Hindlimb muscle (tissue), 1 donor: ENCODE measurements at places on chromosomes 16 and 17.

DNA sequence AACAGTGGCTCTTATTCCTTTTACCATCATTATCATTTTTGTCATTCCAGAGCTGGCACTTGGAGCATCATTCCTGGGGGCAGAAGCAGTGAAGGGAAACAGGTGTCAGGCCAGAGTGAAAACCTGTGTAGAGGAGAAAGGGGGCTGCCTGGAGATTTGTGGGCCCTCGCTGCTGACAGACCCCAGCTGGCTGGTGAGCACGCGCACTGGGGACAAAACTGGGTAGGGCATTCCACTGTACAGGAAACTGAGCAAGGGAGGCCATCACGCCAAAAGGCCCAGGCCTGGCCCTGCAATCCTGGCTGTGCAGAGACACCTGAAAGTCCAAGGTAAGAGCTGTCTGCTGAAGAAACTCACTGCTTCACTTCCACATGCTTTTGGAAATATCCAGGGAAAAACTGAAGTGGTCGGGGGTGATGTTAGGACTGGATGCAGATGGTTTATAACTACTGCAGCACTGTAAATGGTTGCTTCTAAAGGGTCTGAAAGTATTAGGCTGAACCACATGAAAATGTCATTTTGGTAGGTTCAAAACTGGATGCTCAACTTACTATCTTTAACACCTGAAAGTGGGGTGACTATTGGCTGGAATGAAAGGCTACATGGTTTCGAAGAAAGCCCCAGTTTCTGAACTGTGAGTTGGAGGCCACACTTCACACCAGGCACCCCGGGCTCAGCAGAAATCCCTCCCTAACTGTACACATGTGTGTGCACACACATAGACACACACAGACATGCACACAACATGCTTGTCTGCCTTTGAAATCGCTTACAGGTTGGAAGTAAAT lies 225.0 kb downstream of the C16orf78 start:
- no peak for DNase-seq

- DNase-seq = no peak
Measured at GRCh38 chr17:1474402-1475189, 17.9 kb downstream of the MYO1C start.

DNA sequence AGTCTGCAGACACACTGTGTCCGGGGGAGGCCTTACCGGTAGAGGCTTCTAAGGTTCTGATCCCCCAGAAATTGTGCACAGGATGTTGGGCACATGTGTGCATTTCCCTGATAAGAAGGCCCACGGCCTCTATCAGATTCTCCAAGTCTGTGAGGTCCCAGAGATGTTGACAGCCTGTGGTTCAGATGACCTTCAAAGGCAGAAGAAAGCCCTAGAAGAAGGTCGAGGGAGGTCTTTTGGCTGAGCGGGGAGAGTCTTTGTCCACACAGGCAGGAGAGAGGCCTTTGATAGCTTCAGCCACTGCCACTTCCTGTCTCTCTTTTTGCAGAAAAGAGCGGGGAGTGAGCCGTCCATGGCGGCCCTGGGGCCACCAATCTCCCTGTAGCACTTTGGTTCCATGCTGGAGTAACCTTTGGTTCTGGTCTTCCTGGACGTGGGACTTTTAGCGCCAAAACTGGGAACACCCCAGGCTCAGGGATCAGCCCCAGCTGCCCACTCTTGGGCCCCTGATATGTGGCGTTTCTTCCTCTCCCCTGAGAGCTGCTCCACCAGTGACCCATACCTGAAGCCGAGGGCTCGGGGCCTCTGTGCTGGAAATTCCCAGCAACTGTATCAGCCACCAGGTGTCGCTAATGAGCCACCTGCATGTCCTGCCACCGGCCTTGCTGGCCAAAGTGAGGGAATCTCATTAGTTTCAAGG lies 28.1 kb upstream of the LGALS9 start:
- DNase-seq = peak; percentile 78

- DNase-seq = no peak
Measured at GRCh38 chr16:52440248-52440647, 106.7 kb downstream of the TOX3 start.

GRCh38 chr16:6216836-6217235 lies 1115.8 kb upstream of the RBFOX1 start:
- DNase-seq = no peak

- DNase-seq = no peak
Measured at GRCh38 chr17:37438141-37438540, 31.5 kb downstream of the TADA2A start.

- DNase-seq = no peak
Measured at GRCh38 chr17:67663457-67663856, 54.3 kb upstream of the NOL11 start.

GRCh38 chr17:64388961-64389565 lies 1.6 kb downstream of the PECAM1 start:
- DNase-seq = no peak

DNA sequence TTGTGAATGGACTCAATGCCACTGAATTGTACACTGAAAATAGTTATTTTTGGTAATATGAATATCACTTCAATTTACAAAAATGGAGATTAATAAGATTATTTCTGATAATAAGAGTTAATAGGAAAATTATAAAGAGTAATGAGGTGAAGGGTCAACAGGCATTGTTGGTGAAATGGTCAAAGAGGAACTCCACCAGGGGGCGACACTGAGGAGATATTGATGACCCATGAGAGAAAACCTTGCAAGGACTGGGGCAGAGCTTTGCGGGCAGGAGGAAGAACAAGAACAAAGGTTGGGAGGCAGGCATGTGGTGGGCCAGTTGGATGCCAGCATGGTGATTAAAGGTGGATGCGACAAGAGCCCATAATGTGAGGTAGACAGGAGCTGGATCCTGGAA lies 74.0 kb upstream of the XYLT1 start:
- no peak for DNase-seq

DNA sequence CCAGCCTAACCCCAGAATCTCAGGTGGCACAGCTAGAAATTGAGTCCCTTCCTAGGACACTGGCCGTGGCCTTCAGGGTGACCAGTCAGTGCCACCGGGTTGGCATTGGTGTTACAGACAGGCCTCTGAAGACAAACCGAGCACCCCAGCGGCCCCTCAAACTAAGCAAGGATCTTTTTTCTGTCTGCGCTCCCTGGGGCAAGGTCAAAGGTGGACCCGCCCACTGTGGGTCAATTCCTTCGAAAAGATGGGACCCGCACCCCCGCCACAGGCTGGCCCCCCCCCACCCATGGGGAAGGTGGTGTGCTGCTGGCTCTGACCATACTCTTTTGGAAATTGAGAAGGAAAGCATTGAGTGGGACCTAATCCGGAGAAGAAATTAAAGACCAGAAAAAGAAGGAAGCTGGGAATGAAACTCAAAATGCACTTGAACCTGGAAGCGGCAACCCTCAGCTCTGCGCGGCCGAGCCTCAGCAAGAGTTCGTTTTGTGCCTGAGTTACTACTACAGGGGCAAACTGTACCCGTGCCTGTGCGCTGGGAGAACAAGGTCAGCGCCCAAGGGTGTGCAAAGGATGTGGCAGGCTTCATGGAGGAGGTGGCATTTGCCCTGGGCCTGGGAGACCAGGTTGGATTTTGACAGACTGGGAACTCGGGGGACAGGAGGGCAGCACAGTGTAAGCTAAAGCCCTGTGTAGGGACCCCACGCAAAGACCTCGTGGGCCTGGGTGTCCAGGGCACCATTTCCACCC lies 20.4 kb downstream of the TMC6 start:
- no peak for DNase-seq

DNA sequence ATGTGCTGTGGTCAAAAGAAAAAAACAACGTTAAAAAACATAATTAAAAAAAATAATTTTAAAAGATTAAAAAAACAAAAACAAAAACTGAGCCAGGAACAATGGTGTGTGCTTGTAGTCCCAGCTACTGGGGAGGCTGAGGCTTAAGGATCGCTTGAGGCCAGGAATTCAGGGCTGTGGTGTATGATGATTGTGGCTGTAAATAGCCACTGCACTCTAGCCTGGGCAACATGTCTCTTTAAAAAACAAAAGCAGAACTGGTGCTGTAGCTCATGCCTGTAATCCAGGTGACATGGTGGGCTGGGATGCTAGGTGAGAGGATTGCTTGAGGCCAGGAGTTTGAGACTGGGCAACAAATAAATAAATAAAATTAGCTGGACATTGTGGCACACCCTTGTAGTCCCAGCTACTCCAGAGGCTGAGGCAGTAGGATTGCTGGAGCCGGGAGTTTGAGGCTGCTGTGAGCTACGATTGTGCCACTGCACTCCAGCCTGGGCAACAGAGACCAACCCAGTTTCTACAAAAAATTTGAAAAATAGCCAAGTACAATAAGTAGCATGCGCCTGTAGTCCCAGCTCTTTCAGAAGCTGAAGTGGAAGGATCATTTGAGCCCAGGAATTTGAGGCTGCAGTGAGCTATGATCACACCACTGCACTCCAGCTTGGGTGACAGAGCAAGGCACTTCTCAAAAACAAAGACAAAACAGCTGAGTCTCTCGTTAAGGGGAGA lies 43.6 kb downstream of the NFATC3 start:
- no peak for DNase-seq

DNA sequence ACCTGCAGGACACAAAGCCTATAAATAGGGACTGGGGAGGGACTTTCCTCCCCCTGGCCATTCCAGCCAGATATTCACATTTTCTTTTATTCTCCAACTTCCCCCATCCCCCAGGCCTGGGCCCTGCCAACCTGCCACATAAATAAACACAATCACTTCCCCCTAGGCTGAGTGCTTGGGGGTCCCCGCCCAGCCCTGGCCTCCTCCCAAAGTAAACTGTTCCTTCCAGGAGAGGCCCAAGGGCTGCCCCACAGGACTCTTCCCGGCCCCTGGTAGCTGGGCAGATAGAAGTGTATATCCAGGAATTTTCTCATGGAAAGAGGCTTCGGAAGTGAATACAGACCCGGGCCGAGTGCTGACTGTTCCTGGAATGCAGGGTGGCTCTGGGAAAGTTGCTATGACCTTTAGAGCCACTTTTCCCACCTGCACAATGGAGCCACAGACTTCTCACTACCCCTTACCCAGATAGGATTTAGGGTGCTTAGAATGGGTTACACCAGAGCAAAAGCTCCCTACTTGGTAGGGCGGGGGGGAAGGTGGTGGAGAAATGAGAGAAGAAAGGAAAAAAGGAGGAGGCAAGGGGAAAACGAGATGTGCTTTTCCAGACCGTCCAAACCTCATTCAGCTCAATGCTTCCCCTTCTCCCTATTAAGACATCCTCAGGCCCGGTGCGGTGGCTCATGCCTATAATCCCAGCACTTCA lies 8.5 kb downstream of the CSF3 start:
- DNase-seq = no peak

GRCh38 chr17:1714980-1715802 lies 5.0 kb upstream of the TLCD2 start:
- DNase-seq = peak; percentile 89

DNA sequence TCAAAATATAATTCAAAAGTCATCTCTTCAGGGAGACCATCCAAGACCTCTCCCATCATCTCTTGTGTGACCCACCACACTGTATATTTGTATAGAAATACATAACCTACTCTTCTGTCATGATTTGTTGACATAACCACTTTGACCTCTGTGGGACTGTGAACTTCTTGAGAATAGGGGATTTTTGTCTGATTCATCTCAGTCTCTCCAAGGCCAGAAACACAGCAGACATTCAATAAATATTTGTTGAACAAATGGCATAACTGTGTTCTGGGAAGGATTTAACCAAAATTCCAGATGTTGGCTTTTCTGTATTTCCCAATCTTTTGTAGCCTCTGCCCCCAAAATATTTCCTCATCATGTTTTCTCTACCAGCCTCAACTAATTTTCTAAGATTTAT lies 169.7 kb downstream of the CDH11 start:
- no peak for DNase-seq

DNA sequence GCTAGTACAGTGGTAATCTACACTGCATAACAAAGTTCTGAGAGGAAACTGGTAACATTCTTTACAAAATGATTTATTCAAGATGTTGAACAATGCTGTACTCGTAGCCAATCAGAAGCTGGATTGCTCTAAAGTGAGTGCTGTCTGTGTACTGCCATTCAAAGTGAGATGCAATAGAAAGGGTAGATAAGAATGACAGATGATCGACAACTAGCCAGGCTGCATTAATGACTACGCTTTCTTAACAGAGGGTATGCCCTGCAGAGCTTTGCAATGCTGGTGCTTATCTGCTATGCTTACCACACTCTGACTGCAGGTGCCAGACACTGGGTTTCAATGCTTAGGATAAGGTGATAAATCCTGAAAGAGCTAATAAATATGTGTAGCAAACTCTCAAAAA lies 46.1 kb upstream of the SLC25A19 start:
- no peak for DNase-seq

GRCh38 chr17:17253406-17253805 lies 16.4 kb upstream of the FLCN start:
- no peak for DNase-seq

DNA sequence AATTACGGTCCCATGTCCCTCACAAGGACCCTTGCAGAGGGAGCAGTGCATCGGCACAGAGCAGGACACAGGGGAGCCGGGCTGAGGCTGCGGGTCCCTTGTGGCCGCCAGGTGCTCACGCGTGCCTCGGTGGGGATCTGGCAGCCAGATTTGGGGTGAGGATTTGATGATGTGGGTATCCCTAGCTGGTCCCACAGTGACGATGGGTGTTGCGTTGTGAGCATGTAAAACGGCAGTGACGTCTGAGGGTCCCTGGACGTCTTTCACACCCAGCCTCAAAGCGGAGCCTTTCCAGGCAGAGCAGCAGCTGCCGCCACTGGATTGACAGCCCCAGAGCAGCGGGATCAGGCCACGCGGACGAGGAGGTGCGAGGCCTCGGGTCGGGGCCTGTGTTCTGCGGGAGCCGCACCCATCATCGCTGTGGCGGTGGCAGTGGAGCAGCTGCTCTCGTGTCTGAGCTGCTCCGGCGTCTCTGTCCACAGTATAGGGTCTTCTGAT lies 54.6 kb downstream of the WDR45B start:
- no peak for DNase-seq

- DNase-seq = no peak
Measured at GRCh38 chr16:14497245-14498082, 132.6 kb downstream of the PARN start.

- no peak for DNase-seq
Measured at GRCh38 chr17:74019271-74019670, 184.2 kb upstream of the RPL38 start.

DNA sequence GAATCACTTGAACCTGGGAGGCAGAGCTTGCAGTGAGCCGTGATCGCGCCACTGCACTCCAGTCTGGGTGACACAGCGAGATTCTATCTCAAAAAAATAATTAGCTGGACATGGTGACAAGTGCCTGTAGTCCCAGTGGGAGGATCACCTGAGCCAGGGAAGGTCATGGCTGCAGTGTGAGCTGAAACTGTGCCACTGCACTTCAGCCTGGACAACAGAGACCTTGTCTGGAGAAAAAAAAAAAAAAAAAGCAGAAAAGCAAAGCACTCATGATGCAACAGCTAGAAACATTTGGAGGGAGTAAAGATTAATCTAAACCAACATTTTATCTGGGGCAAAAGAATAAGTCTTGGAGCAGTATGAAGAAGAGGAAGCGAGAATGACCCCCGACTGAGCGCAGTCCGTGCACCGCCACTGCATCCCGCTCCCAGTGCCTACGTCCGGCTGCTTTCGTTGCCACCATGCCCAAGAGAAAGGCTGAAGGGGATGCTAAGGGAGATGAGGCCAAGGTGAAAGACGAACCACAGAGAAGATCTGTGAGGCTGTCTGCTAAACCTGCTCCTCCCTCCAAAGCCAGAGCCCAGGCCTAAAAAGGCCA lies 8.2 kb downstream of the PRPSAP1 start:
- DNase-seq = no peak
